ENCODE measurements at places on chromosomes 6 and 20.

- no peak for DNase-seq
Measured at GRCh38 chr6:47752801-47753200, 29.0 kb upstream of the OPN5 start.

DNA sequence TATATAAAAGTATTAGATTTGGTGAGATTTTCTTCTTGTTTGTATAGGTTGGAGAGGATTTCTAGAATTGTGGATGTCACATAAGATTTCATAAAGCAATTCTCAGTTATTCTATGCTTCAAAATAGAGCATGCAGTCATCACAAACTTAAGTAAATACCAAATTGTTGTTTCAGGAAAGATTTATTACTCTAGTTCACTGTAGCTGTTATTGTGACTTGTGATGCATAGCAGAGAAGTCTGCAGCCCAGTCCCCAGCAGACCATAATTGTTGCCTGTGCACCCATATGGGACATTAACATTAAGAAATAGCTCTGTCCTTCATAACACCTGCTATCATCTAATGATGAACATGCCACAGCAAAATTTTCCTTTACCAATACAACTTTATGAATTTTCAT, 228.0 kb upstream of the FAM83B start:
- DNase-seq, result no peak

GRCh38 chr20:4552075-4552640, 169.6 kb upstream of the PRND start:
- no peak for DNase-seq

DNA sequence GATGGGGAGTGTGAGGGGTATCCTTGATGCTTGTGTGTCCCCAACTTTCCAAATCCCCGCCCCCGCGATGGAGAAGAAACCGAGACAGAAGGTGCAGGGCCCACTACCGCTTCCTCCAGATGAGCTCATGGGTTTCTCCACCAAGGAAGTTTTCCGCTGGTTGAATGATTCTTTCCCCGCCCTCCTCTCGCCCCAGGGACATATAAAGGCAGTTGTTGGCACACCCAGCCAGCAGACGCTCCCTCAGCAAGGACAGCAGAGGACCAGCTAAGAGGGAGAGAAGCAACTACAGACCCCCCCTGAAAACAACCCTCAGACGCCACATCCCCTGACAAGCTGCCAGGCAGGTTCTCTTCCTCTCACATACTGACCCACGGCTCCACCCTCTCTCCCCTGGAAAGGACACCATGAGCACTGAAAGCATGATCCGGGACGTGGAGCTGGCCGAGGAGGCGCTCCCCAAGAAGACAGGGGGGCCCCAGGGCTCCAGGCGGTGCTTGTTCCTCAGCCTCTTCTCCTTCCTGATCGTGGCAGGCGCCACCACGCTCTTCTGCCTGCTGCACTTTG, at the start of gene TNF:
Gene TNF (plus strand): TSS at position 231 of the 567 bp plus-strand sequence. CDS start 177 bp downstream, at position 408.
- DNase-seq, result peak; percentile 88

DNA sequence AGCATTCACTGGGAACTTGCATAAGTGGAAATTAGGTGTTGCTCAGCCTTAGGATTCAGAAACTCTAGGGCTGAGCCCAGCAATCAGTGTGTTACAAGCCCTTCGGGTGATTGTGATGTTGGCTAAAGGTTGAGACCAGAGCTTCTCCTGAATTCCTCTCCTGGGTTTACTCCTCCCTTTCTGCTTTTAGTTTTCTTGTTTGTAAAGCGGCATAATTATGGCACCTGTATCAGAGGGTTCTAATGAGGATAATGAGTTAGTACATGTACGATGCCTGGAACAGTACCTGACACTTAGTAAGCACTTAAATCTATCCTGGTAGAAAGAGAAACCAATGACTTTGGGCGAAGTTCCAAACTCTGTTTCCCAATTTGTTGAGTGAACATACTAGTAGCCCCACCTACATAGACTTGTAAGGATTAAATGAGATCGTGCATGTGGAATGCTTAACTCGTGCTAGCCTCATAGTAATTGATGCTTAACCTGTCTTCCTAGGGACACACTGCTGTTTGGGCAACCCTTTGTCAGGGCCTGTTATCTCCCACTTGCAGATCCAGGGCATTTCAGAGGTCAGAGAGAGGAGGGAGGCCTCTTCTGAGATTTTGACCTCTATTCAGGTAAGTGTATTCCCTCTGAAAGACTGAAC, 932 bp upstream of the EZR start:
- no peak for DNase-seq

DNA sequence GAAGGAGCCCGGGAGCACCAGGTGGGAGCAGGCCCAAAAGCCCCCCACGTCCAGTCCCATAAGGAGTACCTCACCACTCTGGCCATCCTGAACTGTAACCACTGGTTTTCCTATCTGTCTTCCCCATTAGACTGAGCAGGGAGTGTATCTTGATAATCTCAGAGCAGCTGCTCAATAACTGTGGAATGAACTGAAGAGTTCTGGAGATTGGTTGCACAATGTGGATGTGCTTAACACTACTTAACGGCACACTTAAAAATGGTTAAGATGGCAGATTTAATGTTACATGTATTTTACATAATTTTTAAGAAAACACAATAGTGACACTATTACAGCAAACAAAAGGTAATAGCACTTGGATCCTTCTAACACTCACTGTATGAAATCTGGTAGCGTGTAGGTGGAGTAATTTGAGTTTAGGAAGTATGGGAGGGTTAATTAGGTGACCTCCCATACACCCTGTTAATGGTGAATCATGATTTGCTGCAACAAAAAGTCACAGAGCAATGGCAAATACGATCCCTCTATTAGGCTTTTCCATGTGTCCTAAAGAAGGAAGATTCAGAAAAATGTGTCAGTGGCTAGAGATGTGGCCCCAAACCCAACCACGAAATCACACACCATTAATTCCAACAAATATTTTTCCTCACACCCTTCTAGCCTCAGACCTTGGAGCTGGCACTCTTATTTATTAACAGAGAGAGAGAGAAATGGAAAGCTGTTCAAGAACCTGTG, 18.4 kb downstream of the TRAM2 start:
- no peak for DNase-seq

- no peak for DNase-seq
Measured at GRCh38 chr6:105941621-105942412, 144.3 kb upstream of the PRDM1 start.

Measured in stimulated activated CD4-positive, alpha-beta T cell treated with anti-CD3 and anti-CD28 coated beads, TNF-alpha, amount 100 ng/mL, for 24 hours (primary cell).